ENCODE measurements at places on chromosomes 5 and 9. TPM values are rescaled to one million over a fixed set of nuclear protein-coding genes. Genes with fewer than 3 reads are reported as not detected.
A peak's percentile ranks its signal among the peaks of the same experiment; 100 is the strongest.

GRCh38 chr5:151115272-151115905 is 34.6 kb upstream of the TNIP1 start:
- peak; percentile 79 for DNase-seq

DNA sequence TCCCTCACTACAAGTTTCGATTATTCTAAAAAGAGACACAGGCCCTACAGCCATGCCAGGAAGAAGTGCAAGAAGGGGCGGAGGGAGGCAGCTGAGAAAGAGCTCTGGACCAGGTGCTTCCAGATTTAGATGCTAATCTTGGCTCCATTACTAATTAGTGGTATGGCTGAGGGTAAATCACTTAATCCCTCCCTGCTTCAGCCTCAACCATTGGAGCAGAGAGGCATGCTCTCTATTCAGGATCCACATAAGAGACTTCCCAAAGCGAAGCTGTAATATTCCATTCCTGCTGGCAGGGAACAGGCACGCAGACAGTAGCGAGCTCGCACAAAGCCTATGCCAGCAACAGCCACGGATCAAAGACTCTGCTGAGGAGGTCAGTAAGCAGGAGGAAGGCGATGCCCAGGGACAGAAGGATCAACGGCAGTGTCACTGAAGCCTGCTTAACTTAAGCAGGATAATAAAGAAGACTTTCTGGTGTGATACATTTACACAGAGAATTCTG is 24.2 kb downstream of the LIFR start:
- DNase-seq: no peak

GRCh38 chr9:36099718-36100117 is 36.8 kb upstream of the GLIPR2 start:
- no peak for DNase-seq

DNA sequence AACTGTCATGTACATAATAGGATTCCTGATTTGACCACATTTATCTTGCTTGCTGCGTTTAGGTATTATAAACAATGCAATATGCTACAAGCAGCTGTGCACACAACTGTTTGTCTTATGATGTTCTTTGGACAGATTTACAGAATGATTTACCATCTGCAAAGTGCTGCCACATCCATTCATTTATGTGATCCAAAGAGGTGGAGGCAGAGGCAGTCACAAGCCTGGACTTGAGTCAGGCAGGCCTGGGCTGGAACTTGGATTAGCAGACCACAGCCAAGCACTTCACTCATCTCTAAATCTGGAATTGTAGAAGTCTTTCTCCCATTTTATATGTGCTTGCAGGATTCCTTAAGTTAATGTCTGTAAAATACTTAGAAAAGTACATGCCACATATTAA is 149.0 kb downstream of the INSYN2B start:
- no peak for DNase-seq

CNTFR gene
- 4.6 TPM for total RNA-seq

Measured in left ventricle myocardium inferior (tissue), 1 donor.